ENCODE measurements at places on chromosomes 3 and 15.
A peak's percentile ranks its signal among the peaks of the same experiment; 100 is the strongest.

DNA sequence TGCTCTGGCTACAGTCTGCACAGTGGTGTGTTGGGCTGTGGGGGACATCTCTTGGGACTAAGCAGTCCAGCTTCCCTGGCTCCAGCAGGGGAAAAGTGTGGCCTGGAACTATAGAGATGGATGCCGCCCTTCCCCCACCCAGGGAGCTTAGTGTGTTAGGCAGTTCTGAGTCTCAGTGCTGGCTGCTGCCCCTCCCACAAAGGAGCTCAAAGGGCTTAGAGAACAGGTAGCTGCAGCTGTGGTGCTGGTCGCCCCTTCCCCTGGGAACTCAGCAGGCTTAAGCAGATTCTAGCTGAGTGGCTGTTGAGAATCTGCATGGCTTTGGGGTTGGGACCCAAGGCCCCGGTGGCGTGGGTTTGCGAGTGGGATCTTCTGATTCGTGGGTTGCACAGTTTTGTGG, 190.8 kb downstream of the PDCD6IP start:
- peaks cover 2% of the 10 kb centered on the region for H3K27me3 ChIP-seq
- H3K4me3 ChIP-seq, result no peak overlapping the region
- no peaks in the 10 kb centered on the region for H3K4me1 ChIP-seq

- H3K4me1 ChIP-seq, result peaks cover 9% of the 10 kb centered on the region
- no peak overlapping the region for H3K27ac ChIP-seq
- H3K27me3 ChIP-seq, result no peaks in the 10 kb centered on the region
- H3K36me3 ChIP-seq, result peaks cover 3% of the 10 kb centered on the region
- H3K4me3 ChIP-seq, result no peak overlapping the region
Observed at GRCh38 chr15:76572983-76573314, 236.4 kb downstream of the ISL2 start.

DNA sequence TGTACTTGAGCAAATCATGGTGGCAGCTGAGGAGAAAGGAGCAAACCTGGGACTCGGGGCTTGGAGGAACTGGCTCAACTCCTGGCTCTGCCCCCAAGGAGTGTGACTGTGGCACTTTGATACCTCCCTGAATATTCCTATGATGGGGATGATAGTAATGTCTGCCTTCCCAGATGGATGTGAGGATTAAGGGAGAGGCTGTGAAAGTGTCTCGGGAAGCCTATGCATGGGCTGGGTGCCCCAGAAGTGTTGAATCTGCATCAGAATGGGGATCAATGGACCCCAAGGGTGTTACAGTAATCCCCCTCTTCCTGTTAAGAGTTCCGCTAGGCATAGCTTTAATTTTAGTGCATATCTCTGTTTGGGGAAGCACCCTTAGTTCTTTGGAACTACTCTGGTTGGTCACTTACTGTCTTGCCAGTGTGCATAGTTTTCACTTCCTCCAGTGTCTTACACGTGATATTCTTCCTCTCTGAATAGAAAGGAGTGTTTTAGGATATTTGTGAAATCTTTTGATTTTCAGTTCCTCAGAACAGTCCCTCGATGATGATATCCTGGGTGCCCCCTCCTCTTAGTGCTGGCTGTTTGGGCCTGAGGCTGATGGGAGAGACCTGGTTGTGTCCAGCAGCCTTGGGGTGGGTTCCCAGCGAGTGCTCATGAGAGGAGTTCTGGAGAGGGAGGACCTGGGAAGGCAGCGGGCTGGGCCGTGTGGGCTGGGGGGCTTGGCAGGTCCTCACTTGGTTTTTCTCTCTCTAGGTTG, 97.5 kb downstream of the CHDH start:
- DNase-seq, result no peak
- H3K27ac ChIP-seq, result no peak overlapping the region
- H3K4me1 ChIP-seq, result peaks cover 7% of the 10 kb centered on the region
- peaks cover 6% of the 10 kb centered on the region for H3K27me3 ChIP-seq
- H3K4me3 ChIP-seq, result peak overlapping the region; percentile 74
- H3K36me3 ChIP-seq, result peaks cover 78% of the 10 kb centered on the region

DNA sequence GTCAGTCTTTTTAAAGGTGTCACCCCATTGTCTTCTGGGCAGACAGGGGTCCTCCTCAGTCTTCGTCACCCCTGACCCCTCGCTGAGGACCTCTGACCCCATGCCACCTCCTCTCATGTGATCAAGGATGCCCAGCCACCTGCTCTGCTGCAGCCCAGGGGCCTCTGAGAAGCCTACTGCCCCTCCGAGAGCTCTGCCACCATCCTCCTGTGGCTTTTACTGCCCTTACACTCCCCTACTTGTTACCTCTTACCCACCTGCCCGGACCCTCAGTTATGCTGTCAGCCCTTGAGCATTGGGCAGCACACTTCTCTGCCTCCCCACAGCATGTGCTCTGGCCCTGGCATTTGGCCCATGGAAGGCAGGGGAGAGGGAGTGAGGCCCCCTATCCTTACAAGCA, 123.2 kb downstream of the LRRK1 start:
- H3K4me1 ChIP-seq, result peaks cover 7% of the 10 kb centered on the region
- H3K27ac ChIP-seq, result no peak overlapping the region
- DNase-seq, result no peak
- H3K4me3 ChIP-seq, result no peak overlapping the region
- H3K36me3 ChIP-seq, result no peaks in the 10 kb centered on the region

DNA sequence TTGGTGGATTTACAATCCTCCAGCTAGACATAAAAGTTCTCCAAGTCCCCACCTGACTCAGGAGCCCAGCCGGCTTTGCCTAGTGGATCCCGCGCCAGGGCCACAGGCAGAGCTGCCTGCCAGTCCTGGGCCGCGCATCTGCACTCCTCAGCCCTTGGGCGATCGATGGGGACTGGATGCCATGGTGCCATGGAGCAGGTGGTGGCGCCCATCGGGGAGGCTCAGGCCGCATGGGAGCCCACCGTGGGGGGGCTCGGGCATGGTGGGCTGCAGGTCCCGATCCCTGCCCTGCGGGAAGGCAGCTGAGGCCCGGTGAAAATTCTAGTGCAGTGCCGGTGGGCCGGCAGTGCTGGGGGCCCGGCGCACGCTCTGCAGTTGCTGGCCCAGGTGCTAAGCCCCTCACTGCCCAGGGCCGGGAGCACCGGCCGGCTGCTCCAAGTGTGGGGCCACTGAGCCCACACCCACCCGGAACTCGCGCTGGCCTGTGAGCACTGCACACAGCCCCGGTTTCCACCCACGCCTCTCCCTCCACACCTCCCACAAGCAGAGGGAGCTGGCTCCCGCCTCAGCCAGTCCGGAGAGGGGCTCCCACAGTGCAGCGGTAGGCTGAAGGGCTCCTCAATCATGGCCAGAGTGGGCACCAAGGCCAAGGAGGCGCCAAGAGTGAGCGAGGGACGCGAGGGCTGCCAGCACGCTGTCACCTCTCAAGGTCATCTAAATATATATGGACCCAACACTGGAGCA, 38.8 kb upstream of the IGSF11 start:
- no peaks in the 10 kb centered on the region for H3K27me3 ChIP-seq
- no peaks in the 10 kb centered on the region for H3K4me1 ChIP-seq
- H3K4me3 ChIP-seq, result no peak overlapping the region
- no peak overlapping the region for H3K27ac ChIP-seq

DNA sequence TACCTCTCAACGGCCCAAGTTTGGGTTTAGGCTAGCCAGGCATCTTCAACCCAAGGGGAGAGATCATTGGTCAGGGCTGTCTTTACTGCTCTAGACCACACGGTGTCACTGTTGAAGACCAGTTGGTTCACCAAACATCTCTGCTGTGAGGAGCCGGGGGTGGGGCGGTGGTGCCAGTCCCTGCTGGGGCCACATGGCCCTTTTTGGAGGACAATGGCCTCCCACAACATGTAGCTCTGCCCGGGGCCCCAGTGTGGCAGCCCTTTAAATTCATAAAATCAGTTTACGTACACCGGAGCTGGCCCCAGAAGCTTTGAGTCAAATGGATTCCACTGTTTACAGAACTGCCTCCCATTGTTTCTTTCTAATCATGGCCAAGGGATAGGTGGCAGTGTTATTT, 19.1 kb upstream of the TM4SF18 start:
- no peak overlapping the region for H3K4me3 ChIP-seq
- peaks cover 1% of the 10 kb centered on the region for H3K27me3 ChIP-seq
- H3K36me3 ChIP-seq, result no peaks in the 10 kb centered on the region
- H3K4me1 ChIP-seq, result peaks cover 6% of the 10 kb centered on the region
- H3K27ac ChIP-seq, result peak overlapping the region; percentile 67
- peak; percentile 62 for DNase-seq

DNA sequence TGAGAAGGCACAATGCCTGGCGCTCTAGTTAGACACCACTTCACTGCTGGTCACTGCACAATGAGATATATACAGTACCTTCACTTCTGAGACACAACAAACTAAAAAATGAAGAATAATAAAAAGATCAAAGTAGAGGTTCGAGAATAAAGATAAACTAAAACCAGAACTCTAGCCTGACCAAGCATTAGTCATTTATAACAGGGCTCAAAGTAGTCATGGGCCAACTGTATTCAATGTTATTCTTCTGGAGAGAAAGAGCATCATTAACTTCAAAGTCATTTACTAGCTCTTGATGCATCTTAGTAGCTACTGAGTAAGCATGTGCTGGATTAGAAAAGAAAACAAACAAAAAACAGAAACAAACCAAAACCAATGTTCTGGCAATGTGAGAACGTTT, 145.2 kb downstream of the SSR3 start:
- no peaks in the 10 kb centered on the region for H3K36me3 ChIP-seq
- H3K4me1 ChIP-seq, result no peaks in the 10 kb centered on the region
- H3K4me3 ChIP-seq, result no peak overlapping the region
- DNase-seq, result no peak

DNA sequence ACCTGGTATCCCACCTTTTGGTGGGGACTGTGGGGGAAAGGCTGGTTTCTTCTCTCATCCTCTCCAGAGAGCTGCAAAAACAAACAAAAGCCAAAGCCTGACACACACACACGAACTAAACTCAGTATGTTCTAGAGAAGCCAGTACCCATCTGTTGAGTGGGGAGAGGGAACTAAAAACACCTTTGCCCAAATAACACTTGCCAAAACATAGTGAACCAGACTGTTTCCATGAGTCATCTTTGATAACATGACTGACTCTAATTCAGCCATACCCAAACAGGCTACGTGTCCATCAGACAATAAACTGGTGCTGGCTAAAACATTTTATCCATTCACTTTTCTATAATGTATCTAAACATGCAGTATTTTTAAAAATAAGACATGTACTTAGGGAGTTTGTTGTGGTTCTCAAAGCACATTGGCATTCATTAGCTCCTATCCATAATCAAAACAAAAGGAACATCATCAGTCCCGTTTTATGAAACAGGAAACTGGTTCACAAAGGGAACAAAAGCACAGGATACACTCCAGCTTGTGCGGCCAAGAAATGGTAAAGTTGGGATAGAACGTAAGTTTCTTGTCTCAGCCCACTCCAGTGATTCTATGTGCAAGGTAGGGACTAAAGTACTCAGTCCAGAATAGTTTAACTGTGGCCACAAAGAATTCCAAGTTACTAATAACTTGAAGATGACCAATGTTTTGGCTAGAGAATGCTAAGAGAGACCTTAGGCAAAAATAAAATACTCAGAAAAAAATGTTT, 16.1 kb downstream of the LYSMD2 start:
- peaks cover 7% of the 10 kb centered on the region for H3K36me3 ChIP-seq
- H3K27ac ChIP-seq, result peak overlapping the region; percentile 62
- peaks cover 47% of the 10 kb centered on the region for H3K4me1 ChIP-seq

- peak overlapping the region; percentile 98 for H3K4me3 ChIP-seq
- H3K36me3 ChIP-seq, result no peaks in the 10 kb centered on the region
- H3K4me1 ChIP-seq, result peaks cover 22% of the 10 kb centered on the region
- H3K27me3 ChIP-seq, result peaks cover 4% of the 10 kb centered on the region
- peak overlapping the region; percentile 89 for H3K27ac ChIP-seq
- peak; percentile 41 for DNase-seq
Observed at GRCh38 chr15:75578173-75578947, 755 bp downstream of the PTPN9 start.

- no peaks in the 10 kb centered on the region for H3K4me1 ChIP-seq
- H3K27ac ChIP-seq, result no peak overlapping the region
- H3K4me3 ChIP-seq, result no peak overlapping the region
- no peaks in the 10 kb centered on the region for H3K27me3 ChIP-seq
- H3K36me3 ChIP-seq, result no peaks in the 10 kb centered on the region
Observed at GRCh38 chr3:114892880-114893279, 254.2 kb downstream of the ZBTB20 start.

- H3K4me1 ChIP-seq, result peaks cover 57% of the 10 kb centered on the region
- H3K27me3 ChIP-seq, result peaks cover 3% of the 10 kb centered on the region
- no peak overlapping the region for H3K4me3 ChIP-seq
- no peak for DNase-seq
- no peaks in the 10 kb centered on the region for H3K36me3 ChIP-seq
- H3K27ac ChIP-seq, result no peak overlapping the region
Observed at GRCh38 chr15:63896336-63897115, 62.8 kb upstream of the HERC1 start.
